ENCODE measurements at places on chromosomes 1 and 21.

- no peak for DNase-seq
Measured at GRCh38 chr1:214464445-214465287, 86.7 kb downstream of the PTPN14 start.

- DNase-seq: no peak
Measured at GRCh38 chr1:111736548-111737215, 2.5 kb downstream of the INKA2 start.

- DNase-seq: no peak
Measured at GRCh38 chr1:223802602-223803001, 43.1 kb downstream of the TP53BP2 start.

DNA sequence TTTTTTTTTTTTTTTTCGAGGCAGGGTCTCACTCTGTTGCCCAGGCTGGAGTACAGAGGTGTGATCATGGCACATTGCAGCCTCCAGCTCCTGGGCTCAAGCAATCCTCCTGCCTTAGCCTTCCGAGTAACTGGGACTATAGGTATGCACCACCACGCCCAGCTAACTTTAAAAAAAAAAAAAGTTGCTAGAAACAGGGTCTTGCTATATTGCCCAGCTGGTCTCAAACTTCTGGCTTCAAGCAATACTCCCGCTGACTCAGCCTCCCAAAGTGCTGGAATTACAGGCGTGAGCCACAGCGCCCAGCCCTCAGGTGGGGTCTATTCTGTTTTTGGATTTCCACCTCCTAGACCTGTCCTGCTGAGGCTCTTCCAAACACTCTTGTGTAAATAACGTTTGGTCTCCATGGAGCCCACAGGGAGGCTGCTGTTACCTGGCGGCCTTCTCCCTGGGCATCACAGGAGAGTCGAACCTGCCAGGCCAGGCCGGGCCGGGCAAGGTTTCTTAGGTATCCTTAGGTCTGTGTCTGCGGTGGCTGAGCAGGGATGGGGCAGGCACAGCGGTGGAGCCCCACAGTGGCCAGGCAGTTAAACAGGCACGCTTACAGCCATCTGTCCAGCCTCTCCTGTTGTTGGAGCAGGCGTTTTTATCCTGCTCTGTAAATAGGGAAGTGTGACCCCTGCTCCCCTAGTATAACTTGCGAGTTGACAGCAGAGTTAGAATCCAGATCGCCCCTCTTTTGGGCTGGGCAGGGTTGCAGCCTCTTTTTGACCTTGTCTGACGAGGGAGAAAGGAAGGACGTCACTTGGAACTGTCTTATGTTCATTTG, 18.8 kb downstream of the PLEKHM2 start:
- DNase-seq: no peak

GRCh38 chr1:247500865-247501264, 35.4 kb downstream of the OR2C3 start:
- no peak for DNase-seq

DNA sequence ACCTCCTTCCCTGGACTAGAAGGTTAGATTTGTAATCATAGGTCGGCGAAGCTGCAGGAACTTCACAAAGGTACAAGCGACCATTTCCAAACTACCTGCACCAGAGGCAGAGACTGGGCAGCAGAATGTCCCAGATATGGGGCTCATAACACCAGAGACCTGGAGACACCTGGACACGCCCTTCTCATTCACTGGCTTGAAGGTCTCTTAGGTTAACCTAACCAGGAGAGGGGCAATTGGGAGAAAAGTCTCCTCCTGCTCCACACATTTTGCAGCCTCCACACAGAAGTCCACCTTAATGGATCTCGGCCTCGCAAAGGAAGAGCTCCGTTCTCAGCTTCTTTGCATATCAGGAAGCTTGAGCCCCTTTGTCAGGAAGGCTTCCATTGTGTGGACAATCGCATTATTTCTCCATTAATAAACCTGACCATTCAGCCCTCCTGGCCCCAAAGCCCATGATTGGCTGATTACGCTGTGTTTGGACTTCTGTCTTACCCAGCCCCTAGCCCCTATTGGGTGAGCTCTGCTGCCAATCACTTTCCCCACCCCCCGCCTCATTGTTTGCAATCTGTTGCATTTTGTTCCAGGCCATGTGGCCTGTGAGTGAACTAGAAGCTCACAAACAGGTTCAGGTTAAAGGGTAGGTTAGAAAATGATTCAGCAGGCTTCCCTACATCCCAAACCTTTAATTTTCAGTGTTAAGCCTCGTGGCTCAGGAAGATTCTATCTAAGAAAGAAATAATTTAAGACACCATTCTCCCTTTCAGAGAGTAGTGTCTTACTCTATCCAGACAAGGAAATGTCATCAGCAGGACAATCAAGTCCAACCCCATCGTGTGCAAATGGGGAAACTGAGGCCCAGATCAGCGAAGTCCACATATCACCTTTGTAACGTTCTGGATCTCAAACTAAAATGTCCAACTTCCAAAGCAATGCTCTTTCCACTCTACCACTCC, 2.8 kb downstream of the MYCL start:
- no peak for DNase-seq

- DNase-seq: peak; percentile 44
Measured at GRCh38 chr1:66242646-66243547, 291.1 kb upstream of the SGIP1 start.

DNA sequence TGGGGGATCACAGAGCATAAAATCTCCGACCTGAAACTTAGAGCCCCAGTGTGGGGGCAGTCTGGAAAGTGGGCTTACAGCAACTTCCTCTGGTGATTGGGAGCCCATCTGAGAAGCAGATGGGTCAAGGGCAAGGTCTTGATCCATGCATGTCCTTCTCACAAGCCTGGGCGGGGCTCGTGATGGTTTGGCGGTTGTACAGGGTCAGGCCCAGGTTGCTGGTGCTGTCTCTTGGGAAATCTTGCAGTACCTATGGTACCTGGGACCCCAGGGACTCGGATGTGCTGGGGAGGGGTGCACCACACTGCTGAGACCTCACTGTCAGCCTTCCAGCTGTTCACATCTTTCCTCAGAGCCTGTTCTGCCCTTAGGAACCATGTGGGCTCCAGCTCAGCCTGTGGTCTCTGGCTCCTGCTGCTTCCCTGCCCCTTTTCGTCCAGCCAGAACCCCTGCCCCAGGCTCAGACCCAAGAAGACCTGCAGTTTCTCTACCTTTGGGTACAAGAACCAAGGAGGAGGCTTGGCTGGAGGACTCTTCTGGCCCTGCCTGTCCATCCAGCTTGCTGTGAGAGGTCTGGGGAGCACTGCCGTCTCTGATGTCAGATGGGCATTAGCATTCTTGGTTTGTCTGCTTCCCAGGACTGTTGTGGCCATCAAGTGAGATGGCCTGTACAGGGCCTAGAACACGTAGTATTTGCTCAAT, 24.5 kb downstream of the WNT4 start:
- DNase-seq: no peak

DNA sequence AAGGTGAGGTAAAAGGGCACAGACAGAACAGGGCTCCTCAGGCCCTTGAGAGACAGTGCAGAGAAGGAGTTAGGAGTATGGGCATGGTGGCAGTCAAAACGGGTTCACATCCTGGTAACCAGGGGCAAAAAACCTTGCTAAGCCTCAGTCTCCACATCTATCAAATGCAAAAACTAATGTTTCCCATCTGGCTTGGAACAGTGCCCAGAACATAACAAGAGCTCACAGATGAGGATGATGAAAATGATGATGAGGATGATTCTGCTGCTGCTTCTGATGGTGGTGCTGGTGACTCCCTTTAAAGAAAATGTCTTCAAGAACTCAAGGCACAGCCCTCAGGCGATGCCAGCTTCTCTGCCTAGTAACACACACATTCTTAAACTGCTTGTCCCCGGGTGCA, 24.1 kb downstream of the HHIPL2 start:
- DNase-seq: no peak

- DNase-seq: no peak
Measured at GRCh38 chr1:55067914-55068313, 28.6 kb downstream of the PCSK9 start.

DNA sequence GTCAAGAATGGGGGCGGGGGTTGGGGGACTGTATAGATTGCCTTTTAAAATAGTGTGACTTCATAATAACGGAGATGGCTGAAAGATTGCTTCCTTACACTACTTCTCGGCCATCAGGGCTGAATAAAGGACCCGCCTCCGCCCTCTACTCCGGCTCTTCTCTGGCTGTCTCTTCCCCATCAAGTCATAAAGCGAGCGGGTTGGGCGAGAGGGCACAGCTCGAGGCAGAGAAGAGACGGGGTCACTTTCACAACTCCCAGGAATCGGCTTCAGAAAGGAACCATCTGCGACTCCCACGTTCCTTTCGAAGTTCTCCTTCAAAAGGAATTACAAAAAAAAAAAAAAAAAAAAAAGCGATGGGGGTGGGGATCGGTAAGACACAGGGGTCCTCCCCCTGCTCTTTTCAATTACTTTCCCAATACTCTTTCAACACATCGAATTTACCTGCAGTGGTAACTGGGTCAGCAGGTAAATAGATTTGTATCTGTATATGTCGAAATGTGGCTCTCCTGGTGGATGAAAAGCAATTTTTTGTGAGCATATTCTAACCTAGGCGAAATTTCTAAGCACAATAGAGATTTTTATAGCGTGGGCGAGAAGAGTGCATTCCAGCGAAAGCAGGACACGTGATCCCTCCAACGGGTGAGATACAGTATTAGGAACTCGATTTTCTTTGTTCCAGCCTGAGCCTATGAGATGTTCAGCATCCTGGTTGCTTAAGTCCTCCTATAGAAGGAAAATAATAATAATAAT, 2.0 kb downstream of the LRRC7 start:
- DNase-seq: no peak

- no peak for DNase-seq
Measured at GRCh38 chr1:239655023-239655422, 268.7 kb downstream of the CHRM3 start.

GRCh38 chr1:194734970-194735369, 1548.6 kb upstream of the B3GALT2 start:
- DNase-seq: no peak

GRCh38 chr21:37204580-37204979, 62.6 kb downstream of the VPS26C start:
- no peak for DNase-seq

DNA sequence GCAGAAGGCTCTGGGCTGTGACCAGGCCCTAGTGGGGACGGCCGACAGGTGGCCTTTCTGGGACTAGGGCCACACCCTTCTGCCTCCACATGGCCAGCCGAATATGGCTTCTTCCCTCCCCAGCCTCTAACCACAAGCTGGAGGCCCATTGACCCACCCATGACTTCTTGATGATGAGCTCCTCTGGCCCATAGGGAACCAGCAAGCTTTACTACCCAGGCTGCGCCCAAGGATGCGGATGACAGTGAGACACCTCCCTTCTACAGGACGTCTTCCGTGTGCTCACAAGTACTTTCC, 41.0 kb downstream of the LDLRAD2 start:
- no peak for DNase-seq

DNA sequence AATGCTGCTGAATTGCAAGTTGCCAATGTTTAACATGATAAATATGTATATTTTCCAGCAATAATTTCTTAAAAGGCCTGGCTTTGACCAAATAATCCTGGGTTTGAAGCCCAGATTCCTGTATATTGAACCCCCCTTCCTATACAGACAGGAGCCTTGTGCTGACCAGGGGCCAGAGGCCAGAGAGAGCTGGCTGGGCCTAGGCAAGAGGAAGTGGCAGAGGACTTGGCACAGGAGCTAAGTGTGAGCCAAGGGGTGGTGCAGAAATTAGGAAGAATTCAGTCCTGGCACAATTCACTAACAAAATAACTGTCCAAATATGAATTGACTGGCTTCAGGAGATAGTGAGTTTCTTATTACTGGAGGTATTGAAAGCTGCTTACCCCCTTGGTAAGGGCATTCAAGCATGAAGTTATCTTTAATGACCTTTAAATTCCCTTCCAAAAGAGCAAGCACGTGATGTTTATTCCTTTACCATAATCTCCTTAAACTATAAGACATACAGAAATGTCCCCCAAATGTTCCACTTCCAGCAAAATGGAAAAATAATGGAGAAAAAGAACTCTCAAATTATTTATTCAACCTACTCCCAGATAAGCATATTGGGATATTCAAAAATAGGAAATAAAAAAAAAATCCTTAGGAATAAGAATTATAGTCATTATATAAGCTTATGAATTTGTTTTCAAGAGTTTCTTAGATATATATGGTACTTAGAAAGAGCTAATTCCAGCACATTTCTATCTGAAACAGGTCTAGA, 26.6 kb downstream of the NIBAN1 start:
- no peak for DNase-seq

DNA sequence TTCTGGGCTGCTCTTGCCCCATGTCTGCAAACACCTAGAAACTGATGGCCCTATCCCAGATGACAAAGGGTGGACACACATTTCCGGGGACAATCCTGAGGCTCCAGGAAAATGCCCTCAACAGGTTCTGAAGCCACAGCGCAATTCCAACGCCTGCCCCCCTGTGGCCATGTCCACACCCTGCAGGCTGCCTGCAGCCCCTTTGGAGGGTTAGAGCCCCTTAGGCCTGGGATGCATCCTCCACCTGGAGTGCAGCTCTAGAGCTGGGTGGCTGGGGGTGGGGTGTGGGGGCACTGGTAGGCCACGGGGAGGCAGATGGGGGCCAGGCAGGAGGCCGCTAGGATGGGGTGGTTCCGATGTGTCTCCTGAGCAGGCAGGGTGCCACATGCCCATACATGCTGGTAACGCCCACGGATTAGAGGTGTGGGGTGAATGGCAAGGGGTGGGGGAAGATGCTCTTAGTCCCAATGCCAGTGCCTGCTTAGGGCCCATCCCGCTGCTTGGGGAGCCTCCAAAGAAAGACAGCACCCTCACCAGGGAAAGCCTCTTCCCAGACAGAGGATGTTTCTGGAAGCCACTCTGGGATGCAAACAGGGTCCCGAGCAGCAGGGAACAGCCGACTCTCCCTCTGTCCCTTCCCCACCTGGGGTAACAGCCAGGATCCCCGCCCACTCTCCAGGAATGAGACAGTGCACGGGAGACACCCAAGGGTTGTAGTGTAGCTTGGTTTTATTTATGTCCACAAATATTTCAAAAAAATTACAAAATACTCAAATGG, 34.0 kb downstream of the SLC45A1 start:
- DNase-seq: no peak

DNA sequence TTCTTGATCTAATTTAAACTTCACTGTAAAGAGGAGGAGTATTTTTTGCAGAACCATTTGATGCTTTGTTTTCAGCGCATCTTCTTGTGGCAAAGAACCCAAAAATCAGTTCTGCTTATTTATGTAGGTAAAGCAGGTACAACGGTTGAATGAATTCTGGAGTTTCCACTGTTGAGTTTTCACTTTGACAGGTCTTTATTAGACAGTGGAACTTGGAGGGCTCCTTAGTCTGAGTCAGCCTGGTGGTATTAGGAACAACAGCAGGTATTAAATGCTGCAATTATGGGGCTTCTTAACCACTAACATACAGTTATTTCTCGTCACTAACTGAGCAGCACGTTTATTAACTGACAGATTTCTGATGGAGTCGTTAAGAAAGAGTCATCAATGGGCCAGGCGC, 1.2 kb downstream of the LRIG2 start:
- no peak for DNase-seq

GRCh38 chr1:58395355-58395754, 151.2 kb downstream of the OMA1 start:
- no peak for DNase-seq

- DNase-seq: no peak
Measured at GRCh38 chr1:23524716-23525401, 6.2 kb downstream of the E2F2 start.
